DND-41 (cell line): ENCODE measurements at places on chromosomes 5 and 9.

- no peak for DNase-seq
These were observed 8.0 kb upstream of the CCIN start for GRCh38 chr9:36161187-36161586.

DNA sequence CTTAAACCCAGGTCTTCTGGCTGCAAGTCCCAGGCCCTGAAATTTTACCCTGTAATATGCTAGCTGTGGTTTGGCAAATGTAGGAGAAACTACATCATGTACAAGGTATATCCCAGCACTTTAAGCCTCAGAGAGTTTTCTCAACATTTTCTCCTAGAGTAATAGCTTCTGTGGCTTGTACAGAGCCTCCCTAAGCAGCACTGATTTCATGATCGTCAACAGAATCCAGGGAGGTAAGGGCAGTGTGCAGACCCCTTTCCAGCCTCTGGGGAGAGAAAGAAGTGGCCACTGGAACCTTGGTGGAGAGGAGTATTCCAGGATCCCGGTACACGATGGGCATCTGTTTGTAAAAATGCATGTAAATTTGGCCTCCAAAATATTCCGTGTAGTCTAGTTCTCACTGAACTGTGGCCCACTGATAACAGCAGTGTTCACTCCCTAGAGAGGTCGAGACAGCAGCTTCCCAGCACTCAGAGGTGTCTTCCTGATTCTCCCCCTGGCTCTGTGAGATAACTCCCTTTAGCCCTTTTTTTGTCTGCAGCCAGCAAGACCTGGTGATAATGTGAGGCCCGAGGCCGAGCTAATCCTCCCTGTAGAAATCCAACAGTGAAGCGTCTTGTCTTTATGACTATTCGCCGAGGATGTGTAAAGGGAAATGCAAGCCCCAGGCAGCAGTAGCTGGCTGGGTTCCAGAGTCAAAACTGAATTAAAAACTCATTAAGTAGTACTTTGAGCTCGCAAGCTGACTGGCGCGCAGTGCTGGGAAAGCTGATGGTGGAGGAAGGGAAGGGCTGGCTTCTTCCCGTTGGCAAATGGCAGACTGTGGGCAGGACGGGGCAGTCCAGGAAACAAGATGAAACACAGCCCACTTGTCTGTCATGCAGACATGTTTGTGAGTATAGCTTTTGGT lies 59.0 kb downstream of the MAP1B start:
- DNase-seq = no peak

GRCh38 chr9:98989036-98990000 lies 45.6 kb downstream of the COL15A1 start:
- DNase-seq = no peak

GRCh38 chr9:130944510-130945058 lies 5.5 kb upstream of the FIBCD1 start:
- DNase-seq = no peak

- DNase-seq = no peak
These were observed 886.2 kb upstream of the DMAC1 start for GRCh38 chr9:8685825-8686224.

GRCh38 chr9:98986866-98987651 lies 43.4 kb downstream of the COL15A1 start:
- no peak for DNase-seq

GRCh38 chr5:132234684-132235062 lies 7.0 kb upstream of the P4HA2 start:
- no peak for DNase-seq

DNA sequence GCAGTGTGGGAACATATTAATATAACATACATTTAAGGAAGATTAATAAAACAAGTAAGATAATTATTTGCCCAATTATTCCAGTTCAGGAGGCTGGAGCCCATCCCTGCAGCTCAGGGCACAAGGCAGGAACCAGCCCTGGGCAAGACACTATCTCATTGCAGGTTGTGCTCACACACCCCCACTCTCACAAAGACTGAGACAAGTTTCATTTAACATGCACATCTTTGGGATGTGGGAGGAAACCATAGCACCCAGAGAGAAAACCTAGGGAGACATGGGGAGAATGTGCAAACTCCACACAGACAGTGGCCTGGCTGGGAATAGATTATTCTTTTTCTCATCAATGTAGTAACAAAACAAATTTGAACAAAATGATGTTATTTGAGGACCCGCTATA lies 279.1 kb downstream of the MCTP1 start:
- DNase-seq = no peak

DNA sequence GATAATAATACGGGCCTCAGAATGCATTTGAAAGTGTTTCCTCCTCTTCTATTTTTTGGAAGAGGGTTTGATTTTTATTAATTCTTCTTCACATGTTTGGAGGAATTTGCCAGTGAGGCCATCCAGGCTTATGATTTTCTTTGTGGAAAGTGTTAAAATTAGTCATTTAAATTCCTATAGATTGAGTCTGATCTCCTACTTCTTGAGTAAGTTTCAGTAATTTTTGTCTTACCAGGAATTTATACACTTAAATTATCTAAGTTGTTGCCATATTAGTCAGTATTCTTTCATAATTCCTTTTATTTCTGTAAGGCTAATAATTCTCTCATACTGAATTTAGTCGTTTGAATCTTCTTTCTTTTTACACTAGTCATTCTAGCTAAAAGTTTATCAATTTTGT lies 25.2 kb upstream of the HAPLN1 start:
- no peak for DNase-seq

DNA sequence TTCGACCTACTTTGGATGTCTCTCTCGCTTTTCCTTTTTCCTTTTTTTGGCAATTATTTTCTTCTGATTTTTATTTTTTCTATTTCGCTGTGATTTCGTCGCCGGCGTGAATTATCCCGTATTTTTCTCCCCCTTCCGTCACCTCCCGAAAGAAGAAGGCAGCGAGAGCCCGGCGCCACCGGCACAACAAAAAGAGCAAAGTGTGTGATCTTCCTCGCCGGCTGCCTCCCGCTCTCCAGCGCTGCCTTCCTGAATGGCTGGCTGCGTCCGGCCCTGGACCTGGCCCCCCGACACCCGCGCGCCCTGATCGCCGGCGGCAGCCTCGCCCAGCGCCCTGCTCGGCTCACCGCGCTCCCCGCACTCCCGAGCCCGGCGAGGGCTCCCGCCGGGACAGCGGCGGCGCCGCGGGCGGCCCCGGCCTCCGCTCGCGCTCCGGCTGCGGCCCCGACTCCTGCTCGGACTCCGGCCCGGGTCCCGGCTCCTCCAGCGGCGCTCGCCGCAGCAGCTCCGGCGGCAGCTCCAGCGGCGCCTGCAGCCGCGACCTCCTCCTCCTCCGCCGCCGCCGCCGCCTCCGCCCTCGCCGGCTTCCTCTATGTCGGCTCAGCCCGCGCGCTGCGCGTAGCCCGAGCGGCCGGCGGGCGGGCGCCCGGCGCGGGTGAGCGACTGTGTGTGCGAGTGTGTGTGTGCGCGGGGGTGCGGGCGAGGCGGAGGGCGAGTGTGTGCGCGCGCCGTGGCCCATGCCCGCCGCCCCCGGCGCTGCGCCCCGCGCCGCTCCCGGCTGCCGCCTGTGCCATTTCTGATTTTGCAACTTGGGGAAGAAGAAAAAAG lies 960 bp downstream of the NR2F1 start:
- peak; percentile 54 for DNase-seq

- no peak for DNase-seq
These were observed 157.5 kb upstream of the HAPLN1 start for GRCh38 chr5:83877911-83878706.

- DNase-seq = peak; percentile 21
These were observed 39.6 kb upstream of the TRIM36 start for GRCh38 chr5:115209279-115209678.
